ENCODE measurements at places on chromosomes 2 and 18. TPM values are rescaled to one million over a fixed set of nuclear protein-coding genes. Genes with fewer than 3 reads are reported as not detected.

AGXT gene
- not detected for total RNA-seq

- no peak for DNase-seq
These were observed 329.9 kb downstream of the HRH4 start for GRCh38 chr18:24790347-24790746.

CDK15 gene
- total RNA-seq = 0.55 TPM

- DNase-seq = no peak
These were observed 108.3 kb downstream of the ARL4C start for GRCh38 chr2:234388591-234388990.

DNA sequence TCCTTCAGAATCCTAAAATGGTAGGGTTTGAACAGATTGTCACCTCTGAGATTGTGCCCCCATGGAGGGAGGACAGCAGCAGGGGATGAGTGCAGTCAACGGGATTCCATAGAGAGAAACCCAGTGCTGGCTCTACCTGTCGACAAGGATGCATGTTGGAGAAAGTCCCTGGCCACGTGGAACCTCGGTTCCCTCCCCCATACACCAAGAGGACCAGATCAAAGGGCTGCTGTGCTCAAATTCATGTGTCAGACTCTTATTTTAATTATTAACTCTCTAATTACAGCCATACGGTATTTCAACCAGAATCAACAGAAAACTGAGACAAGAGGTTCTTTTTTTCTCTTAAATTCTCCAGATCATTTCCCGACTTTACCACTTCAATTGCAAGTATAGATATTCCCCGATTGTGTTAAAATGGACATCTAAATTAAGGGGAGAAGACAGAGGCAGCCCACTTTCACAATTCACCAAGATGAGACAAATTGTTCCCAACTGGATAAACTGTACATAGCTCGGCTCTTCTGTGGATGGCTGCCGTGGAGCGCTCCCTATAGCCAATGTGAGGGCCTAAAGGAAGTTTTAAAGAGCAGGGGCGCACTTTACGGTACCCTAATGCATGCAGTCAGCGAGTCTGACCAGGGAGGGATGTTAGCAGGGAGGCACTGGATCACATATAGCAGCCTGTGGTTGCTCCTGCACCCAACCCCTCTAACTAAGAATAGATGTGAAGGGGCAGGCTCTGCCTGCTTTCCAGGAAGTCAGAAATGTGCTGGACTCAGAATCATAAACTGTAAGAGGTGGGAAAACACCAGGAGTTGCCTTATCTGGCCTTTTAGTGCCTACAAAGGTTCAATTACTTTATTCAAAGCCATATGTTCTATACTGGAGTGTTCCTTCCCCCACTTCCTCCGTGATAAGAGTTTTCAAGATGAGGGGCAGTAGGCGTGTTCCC lies 123.1 kb downstream of the CACNB4 start:
- DNase-seq = peak; percentile 18

GRCh38 chr2:144143294-144144151 lies 376.4 kb downstream of the ZEB2 start:
- no peak for DNase-seq

DNA sequence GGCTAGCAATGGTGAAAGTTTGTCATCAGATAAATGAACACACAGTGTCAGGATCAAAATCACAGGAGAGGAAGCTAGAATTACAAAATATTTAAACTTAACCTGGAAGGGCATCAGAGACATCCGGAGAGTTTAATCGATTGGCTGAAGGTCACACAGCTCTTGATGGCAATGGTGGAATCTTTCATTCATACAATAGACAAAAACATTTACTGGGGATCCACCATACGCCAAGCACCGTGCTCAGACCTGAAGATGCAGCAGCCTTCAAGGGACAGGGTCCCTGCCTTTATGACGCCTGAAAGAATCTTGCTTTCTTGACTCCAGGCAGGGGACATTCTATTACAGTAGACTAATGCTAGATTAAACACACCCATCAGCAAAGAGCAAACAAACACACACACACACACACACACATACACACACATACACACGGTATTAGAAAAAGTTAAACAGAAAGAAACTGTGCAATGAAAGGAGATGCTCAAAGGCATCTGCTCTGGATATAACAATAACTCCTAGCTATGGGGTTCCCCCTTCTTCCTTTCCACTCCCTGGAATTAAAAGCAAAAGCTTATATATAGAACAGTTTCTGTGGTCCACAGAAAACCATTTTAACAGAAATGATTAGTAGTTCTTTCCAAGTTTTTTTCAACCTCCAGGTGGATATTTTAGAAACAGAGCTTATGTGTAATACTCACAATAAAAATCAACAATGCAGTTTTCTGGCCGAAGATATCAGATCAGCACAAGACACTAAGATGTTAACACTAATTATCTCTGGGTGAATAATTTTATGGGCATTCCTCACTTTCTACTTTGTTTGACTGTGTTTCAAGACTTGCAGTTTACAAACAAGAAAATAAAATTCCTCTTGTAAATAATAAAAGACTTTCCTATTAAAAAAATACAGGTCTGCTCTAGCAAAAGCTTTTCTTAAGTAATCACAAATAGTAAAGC lies 151.7 kb downstream of the ANKRD44 start:
- no peak for DNase-seq

- DNase-seq = no peak
These were observed 104.5 kb downstream of the GPD2 start for GRCh38 chr2:156540706-156541105.

GRCh38 chr18:36176711-36177110 lies 10.6 kb upstream of the MOCOS start:
- no peak for DNase-seq

DNA sequence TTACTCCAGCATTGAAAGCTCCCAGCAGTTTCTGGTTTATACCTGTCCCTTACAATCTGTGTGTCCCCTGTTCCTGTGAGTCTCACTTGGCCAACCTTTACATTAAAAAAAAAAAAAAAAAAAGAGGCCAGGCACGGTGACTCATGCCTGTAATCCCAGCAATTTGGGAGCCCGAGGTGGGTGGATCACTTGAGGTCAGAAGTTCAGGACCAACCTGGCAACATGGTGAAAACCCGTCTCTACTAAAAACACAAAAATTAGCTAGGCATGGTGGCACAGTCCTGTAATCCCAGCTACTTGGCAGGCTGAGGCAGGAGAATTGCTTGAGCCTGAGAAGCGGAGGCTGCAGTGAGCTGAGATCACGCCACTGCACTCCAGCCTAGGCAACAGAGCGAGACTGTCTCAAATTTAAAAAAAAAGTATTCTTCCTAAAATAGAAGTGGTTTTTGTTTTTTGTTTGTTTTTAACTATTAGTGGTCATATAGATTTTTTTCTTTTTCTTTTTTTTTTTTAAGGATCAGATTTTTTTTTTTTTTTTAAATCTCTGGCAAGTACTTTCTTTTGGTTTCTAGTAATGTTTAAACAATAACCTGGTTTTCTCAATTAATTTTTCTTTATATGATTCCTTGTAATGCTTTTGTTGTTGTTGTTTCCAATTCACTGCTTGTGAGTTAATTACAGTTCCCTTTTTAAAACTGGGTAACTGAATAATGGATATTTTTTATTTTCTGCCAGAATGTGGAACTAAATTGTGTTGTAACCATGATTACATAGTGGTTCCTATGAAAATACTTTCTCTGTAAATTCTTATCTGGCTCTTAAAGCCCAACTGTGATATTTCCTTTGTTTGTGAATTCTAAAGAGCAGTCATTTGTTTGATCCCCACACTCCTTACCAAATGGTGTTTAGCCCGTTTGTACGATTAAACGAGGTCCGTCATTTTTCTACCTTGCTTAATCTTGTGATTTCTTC lies 116.8 kb downstream of the CTAGE1 start:
- DNase-seq = peak; percentile 68

DNA sequence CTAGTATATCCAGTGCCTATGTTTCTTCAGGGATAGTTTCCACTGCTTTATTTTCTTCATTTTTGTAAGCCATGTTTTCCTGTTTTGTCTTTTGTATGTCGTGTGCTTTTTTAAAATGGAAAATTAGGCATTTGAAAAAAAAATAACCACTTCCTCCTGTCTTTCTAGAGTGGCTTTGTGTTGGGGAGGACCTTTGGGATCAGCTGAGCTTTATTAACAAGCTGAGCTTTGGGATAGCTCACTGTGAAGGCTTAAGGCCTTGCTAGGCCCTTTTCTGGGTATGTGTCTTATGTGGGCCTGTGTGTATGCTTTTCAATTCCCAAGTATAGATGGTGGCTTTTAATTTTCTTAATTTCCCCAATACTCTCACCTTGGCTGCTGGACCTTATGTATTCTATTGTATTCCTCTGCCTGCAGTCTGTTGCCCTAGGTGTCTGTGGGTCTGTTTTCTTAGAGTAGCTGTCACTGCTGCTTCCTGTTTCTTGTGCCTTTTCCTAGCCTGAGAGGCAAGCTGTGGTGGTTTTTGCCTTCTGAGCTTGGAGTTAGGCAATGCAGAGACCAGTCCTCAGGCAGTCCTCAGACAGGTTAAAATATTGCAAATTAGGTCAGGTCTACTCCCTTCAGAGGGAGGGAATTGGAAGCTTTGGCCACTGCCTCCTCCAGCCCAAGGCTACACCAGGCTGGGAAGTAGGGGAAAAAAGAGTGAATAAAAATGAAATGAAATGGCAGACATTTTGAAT lies 134.7 kb downstream of the LDLRAD4 start:
- DNase-seq = no peak

POTEJ gene
- not detected for total RNA-seq

GRCh38 chr2:74499267-74499939 lies at the start of gene LBX2:
Gene LBX2, minus strand, starts transcription at chr2:74499603. Its CDS starts 66 bp downstream, at chr2:74499537.
- DNase-seq = no peak

- no peak for DNase-seq
These were observed 47.4 kb upstream of the BIN1 start for GRCh38 chr2:127154396-127154795.

DNA sequence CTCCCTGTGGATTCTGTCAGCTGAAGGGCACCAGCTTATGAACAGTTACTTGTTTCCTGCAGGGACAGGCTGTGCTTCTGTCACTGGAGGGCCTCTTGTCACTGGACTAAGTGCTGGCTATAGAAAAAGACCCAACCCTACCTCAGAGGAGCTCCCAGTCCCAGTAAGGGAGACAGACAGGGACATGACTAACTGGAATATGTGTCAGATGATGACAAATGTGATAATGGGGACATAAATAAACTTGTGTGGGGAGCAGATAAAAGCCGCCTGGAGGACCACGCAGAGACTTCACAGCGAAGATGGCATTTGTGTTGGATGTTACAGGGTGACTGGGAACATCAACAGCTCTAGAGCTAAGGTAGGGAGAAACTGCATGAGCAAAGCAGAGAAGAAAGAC lies 95.0 kb downstream of the MAPRE2 start:
- no peak for DNase-seq

FBXO15 gene
- total RNA-seq = 1.7 TPM

Data from renal cortical epithelial cell (primary cell).